Occipital lobe (tissue), 3 donors: ENCODE measurements at places on chromosomes 13 and 19. TPM values are rescaled to one million over a fixed set of nuclear protein-coding genes. Genes with fewer than 3 reads are reported as not detected.

NCR1 gene
- not detected for total RNA-seq

HPN gene
- not detected for total RNA-seq

GRCh38 chr19:58265100-58265499, 13.7 kb upstream of the ZNF8 start:
- no peak for DNase-seq

GRCh38 chr13:41427666-41428065, 29.7 kb upstream of the RGCC start:
- no peak for DNase-seq

TBXA2R gene
- total RNA-seq: 0.78 TPM

DNA sequence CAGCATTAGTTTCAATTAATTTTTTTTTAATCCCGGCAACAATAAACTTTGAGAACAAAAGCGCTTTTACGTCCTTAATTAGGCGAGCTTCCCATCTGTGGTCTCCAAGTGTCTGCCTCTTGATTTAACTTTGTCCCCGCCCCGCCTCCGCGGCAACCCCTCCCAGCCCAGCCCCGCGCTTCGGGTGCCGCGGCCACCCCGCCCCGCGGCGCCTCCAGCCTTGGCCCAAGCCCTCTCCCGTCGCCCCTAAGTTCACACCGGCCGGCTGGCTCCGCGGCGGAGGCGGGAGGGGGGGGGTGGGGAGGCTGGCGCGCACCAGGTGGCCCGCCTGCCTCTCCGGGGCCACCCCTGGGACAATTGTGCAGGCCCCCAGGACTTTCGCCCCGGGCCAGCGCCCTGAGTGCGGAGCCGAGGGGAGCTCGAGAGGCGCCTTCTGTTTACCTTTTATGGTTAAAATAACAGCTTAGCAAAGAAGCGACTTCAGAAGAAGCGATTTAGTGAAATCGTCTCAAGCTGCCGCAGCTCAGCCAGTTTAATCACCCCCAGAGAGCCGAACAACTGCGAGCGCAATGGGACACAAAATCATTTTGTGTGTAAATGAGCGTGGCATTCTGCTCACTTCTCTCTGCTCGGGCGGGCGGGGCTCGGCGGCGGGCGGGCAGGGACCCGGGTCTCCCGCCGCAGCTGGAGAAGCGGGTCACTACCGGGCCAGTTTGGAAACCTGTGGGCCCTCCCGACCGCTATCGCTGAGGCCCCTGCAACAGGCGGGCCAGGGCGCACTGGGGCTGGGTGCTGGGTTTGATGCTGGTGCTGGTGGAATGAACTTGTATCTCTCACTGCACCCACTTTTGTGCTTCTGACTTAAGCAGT, 1.4 kb downstream of the KCTD15 start:
- DNase-seq: no peak

CBARP gene
- total RNA-seq: 6.6 TPM

NLRP5 gene
- total RNA-seq: not detected

ZNF714 gene
- 51.5 TPM for total RNA-seq

DNA sequence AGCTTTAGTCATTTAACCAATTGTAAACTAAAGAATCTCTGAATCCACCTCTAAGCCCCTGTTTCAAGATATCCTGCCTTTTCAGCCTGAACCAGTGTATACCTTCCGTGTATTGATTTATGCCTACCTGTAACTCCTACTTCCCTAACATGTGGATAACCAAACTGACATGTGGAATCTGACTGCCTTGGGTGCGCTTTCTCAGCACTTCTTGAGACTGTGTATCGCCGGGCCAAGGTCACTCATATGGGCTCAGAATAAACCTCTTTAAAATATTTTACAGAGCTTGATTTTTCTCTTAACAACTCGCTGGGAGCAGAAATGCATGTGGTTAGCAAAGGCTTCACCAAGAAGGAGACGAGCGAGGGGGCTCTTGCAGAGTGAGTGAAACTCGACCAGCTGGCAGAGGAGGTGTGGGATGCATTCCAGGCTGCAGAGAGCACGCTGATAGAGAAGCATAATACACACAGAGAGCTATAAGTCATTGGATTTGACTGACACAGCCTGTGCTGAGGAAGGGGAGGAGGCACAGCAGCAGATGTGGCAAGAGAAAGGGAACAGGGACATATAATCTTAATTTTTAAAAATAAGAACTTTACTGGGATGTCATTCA, 268.2 kb upstream of the MAB21L1 start:
- DNase-seq: no peak
